ENCODE measurements at places on chromosomes 5 and 9. TPM values are rescaled to one million over a fixed set of nuclear protein-coding genes. Genes with fewer than 3 reads are reported as not detected.

ANXA6 gene
- total RNA-seq, result 409 TPM

COL23A1 gene
- not detected for total RNA-seq

GGTA1 gene
- total RNA-seq, result not detected

GPR150 gene
- not detected for total RNA-seq

FGF1 gene
- total RNA-seq, result 13.8 TPM

EMB gene
- 0.22 TPM for total RNA-seq

MLANA gene
- total RNA-seq, result not detected

GADD45G gene
- not detected for total RNA-seq
